ENCODE measurements at places on chromosomes 2 and 18. TPM values are rescaled to one million over a fixed set of nuclear protein-coding genes. Genes with fewer than 3 reads are reported as not detected.

KCNF1 gene
- 20.0 TPM for total RNA-seq

CCDC68 gene
- total RNA-seq, result 1.2 TPM

UGT1A7 gene
- total RNA-seq, result not detected

BOLA3 gene
- total RNA-seq, result 29.8 TPM

RRM2 gene
- 4.1 TPM for total RNA-seq

ERICH2 gene
- not detected for total RNA-seq

PDE1A gene
- total RNA-seq, result 51.0 TPM

IL1B gene
- total RNA-seq, result 0.41 TPM

DNAH6 gene
- 4.9 TPM for total RNA-seq

All from frontal cortex (tissue), 4 donors.